ENCODE measurements at places on chromosomes 6 and 20.

DNA sequence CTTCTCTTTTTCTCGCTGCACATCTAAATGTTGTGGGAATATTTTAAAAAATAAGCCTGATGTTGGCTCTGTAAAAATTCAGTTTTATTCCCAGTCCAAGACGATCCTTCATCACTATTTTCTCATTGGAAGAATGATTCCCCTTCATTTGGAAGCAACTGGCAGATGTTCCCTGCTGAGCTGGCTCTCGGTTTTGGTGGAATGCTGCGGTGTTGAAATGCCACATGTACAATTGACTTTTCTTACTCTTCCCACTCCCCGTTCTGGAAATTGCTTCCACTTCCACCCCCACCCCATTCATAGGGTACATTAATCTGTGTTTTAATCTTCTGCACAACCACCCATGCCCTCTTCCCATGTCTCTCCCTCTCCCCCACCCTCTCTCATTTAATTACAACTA, 496.3 kb upstream of the MAP3K7 start:
- DNase-seq, result no peak

DNA sequence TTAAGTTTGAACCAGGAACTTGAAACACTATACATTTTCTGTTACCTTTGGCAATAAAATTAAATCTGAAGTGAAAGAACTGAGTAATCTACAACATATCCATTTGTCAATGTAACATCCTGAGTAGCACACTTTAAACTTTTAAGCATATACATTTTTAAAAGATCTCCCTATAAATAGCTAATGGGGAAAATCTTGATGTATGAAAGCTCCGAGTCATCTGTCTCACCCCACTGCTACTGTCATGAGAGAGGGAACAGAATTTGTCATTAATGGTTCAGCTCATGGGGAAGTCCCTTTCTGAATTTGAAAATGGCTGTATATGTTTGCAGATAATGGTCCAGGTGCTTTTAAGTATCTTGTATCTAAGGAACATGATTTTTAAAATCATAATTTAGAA, 55.2 kb upstream of the NOX3 start:
- no peak for DNase-seq

GRCh38 chr20:19867074-19867473, 109.0 kb downstream of the RIN2 start:
- DNase-seq, result no peak

DNA sequence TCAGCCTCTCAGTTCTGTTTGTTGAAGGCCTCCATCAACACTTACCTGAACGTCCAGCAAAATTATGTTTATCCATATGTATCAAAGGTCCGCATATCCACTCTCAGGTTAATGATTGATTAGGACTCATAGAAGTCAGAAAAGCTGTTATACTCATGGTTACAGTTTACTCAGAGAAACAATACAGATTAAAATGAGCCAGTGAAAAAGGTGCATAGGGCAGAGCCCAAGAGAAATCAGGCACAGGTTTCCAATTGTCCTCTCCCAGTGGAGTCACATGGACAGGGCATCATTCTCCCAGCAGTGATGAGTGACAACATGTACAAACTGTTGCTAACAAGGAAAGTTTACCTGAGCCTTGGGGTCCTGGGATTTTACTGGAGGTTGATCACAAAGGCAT, 36.2 kb downstream of the THEMIS start:
- DNase-seq, result no peak

- DNase-seq, result no peak
These were observed 105.1 kb downstream of the UST start for GRCh38 chr6:148851683-148852556.

DNA sequence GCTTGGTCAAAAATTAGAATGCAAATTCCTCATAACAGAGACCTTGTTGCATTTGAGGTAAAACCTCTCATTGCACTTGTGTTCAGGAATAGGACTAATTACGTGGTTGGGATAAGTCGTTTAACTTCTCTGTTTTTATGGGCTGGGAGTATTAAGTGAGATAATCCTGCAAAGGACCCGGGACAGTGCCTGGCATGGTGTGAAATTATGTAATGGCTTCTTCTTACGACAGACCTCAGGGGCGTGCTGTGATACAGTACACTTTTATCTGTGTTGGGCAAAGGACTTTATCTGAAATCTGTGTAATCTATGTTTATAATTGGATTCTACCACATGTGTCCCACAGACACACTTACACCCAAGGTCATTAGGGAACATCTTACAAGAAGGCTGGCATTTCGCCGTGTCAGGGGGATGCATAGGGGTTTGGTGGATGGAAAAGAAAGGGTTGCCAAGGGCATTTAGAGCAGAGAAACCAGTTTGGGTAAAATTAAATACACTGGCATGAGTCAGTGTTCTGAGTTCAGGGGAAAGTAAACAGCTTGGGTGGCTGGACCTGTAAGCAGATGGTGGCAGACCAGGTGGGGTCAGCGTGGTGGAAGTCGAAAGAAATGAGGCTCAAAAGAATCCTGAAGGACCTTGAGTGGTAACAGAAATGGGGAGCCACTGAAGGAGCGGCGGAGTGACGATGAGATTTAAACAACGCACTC, 17.2 kb upstream of the RTF2 start:
- no peak for DNase-seq

- no peak for DNase-seq
These were observed 234.1 kb downstream of the TMEM242 start for GRCh38 chr6:157089258-157089657.

DNA sequence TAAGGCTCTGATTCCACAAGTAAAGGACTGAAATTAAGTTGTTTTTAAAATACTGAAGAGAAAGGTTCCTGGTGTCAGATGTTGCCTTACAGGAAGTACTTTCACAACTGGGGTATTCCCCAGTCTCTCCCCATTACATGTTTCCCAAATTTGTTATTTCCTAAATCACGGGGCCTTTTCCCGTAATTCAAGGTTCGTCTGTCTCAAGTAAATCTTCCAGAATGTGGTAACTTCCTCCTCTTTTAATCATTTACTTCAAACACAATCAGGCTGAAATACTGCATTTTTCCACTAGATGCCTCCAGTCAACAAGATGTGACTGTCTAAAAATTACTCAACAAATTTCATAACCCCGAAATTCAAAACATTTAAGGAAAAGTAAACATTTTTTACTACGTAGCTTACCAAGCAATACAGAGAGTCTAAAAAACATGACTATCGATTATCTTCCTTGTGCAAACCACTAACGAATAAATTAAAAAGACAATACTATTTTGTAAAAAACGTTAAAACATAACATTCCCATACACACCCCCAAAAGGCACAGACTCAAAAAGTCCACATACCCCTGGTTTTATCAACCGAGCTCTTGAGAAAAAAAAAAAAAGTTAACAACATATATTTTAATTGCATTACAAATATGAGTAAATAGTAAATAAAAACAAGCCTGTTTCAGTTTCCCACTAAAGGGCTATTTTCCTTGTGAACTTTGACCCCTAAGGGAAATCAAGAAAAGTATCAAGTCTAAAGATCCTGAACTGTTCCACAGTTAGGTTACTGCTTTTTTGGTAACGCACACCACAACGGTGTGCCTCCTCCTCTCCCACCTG, 1.7 kb downstream of the SOD2 start:
- DNase-seq, result no peak

GRCh38 chr6:128363020-128363813, 157.2 kb downstream of the PTPRK start:
- DNase-seq, result no peak

DNA sequence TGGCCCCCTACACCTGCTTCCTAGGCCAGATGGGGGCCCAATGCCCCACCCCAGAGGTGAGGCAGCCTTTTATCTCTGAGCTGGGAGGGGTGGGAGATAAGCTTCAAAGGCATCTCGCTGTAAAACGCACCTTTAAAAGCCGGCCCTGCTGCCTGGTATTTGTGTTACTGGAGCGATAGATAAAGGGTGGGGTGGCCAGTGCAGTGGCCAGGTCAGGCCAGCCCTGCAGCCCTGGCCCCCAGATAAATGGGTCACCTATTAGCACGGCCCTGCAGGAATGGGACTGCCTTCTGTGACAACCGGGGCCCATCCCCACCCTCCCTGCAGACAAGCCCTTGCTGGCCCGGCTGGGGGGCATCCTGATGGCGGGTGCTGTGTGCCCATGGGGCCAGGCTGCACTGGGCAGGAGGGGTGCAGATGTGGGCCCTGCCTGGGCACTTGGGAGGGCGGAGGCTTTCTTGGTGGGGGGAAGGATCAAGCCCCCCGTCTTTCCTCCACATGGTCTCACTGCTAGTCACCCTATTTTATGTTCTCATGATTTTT, 3.0 kb upstream of the RBBP8NL start:
- DNase-seq, result no peak

GRCh38 chr6:121934451-121934850, 465.0 kb upstream of the HSF2 start:
- DNase-seq, result no peak

GRCh38 chr6:43901733-43902230, 131.8 kb downstream of the VEGFA start:
- no peak for DNase-seq

- DNase-seq, result no peak
These were observed 57.7 kb downstream of the OGFRL1 start for GRCh38 chr6:71346334-71346694.

- no peak for DNase-seq
These were observed 67.9 kb downstream of the LPA start for GRCh38 chr6:160595838-160596832.

- DNase-seq, result no peak
These were observed 132.8 kb upstream of the ZNF184 start for GRCh38 chr6:27605401-27606342.

- DNase-seq, result no peak
These were observed 27.3 kb downstream of the NR2E1 start for GRCh38 chr6:108193131-108193530.

- DNase-seq, result no peak
These were observed 12.5 kb upstream of the ALDH8A1 start for GRCh38 chr6:134962421-134962820.

- DNase-seq, result peak; percentile 84
These were observed 23.2 kb upstream of the FAM50B start for GRCh38 chr6:3825851-3826581.

- DNase-seq, result no peak
These were observed 11.9 kb downstream of the SLX4IP start for GRCh38 chr20:10447028-10447427.

All from T1000 (cell line).